ENCODE measurements at places on chromosomes 4 and X.

DNA sequence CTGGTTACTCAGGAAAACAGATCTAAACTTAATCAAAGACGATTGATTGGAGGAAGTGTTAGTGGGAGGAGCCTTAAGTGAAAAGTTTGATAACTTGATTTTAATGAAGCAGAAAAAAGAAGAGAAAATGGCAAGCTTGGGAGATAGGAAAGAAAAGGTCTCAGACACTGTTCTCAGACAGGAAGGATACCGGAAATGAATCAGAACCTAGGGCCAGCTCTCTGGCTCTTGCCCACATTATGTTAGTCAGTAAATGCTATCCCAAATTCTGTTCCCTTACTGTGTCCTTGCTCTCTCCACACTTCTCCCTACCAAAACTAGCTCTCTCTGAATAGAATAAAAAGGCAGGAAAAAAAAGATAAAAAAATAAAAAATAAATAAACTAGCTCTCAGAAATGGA, 48.6 kb upstream of the TMEM164 start:
- DNase-seq, result no peak

- no peak for DNase-seq
Observed at GRCh38 chr4:22072726-22073125, 124.2 kb upstream of the KCNIP4 start.

- no peak for DNase-seq
Observed at GRCh38 chr4:47535567-47536147, 50.6 kb downstream of the ATP10D start.

GRCh38 chrX:31356275-31357212, 284.7 kb upstream of the FTHL17 start:
- no peak for DNase-seq

GRCh38 chr4:173505924-173506518, 24.0 kb downstream of the HAND2 start:
- DNase-seq, result peak; percentile 35

DNA sequence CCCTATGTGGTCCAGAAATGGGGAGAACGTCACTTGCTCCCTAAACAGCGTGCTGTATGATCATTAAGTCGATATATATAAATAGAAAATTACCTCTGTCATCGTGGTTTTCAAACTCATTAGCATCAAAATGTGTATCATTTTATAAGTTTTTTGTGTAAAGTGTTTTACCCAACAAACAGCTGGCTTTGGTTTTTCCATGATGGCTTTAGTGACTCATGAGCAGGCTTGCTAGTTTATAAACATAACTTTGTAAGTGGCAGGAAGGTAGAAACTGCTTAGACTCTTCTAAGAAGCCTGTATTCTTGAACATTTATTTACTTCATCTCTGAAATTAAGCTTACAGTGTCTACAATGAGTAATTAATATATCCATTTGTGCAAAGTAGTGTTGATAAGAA, 108.4 kb upstream of the DIPK2B start:
- DNase-seq, result no peak

DNA sequence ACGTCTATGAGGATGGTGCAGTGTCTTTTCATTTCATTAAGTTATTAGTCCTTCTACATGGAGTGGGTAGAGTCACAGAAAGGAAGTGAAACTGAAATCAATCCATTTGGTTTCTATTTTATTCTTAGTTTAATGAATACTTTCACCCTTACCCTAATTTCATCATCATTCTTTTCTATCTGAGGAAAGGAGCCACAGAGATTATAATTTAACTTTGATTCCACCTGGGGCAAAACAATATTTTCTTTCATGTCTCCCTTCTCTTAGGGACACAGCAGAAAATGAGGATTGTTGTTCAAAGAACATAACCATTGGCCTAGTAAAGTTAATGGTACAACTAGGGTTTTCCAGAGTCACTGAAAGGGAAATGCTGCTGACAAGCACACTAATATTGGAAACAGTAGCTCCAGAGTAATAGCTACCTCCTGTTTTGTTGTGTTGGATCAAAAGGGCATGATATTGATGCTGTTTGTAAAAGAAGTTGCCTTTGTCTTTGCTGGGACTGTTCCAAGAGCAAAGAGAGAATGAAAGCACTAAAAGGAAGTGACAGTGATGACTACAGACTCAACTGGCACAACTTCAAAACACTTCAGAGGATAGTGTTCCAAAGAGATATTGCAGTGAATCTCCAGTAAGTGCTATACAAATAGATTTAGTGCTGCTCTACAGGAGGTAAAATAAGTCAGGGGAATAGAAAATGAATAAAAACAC, 247.1 kb upstream of the PITX2 start:
- DNase-seq, result no peak

DNA sequence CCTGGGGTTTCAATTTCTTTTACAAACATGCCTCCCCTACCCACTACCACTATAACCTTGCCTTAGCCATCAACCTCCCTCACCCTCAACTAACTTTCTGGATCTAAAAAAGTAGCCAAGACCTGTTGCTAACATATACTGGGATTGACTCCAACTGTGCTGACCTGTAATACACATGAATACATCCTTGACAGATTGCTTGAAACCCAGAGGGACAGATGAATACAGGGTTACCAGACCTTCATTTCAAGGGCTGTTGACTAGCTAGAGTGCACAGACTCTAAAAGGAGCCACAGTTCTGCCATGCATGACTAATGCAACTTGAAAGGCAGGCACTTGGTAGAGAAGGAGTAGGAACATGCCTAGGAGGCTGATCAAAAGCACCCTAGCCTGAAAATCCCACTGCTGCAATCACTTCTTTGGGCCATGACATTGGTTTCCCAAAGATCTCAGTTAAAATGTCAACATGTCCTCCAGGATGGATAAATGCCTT, 121.0 kb downstream of the PCDH19 start:
- no peak for DNase-seq

DNA sequence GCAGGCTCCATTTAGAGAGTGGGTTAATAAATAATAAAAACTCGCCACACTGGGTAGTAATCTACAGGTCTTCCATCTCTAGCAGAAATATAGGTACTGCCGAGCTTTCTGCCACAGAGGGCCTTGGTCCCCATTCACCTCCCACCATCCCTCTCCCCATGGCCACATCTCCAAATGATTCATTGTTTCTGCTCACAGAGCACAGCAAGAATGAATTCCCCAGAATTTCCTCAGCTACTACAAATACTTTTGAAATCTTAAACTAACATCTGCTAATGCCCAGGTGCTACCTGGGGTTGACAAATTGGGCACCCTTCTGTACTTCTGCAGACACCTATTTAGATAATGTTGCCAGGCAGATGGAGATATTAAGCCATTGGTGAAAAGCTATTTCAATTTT, 5.1 kb downstream of the PHEX start:
- no peak for DNase-seq

- DNase-seq, result no peak
Observed at GRCh38 chr4:182091128-182091527, 152.1 kb upstream of the TENM3 start.

DNA sequence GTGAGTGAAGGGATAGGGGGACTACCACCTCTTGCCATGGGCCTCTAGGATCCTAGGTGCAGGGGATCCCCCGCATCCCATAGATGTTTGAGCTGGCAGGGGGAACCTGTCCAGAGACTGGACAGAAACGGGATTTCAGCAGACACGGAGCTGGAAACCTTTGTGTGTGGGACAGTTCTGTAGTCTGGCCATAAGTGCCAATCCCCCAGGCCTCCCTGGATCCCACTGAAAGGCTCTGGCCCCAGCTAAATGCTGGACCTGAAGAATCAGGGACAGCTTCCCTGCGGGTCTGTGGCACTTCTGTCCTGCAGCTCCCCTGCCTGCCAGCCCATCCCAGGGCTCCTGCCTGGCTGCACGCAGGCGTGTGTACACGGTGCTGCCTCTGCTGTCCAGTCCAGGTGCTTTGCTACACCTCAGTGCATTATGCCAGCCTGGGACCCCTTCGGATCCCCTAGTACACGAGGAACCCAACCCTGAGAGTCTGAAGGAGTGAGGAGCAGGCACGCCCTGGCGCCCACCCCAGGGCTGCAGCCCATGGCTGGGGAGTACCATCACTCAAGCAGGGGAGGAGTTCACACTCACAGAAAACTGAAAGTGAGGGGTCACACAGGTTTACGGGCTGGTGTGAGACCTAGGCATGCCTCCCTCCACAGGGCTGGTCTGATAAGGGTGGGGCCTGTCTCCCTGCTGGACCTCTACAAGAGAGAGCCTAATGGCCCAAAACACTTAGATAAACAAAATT, 703.0 kb downstream of the ARAP2 start:
- no peak for DNase-seq

DNA sequence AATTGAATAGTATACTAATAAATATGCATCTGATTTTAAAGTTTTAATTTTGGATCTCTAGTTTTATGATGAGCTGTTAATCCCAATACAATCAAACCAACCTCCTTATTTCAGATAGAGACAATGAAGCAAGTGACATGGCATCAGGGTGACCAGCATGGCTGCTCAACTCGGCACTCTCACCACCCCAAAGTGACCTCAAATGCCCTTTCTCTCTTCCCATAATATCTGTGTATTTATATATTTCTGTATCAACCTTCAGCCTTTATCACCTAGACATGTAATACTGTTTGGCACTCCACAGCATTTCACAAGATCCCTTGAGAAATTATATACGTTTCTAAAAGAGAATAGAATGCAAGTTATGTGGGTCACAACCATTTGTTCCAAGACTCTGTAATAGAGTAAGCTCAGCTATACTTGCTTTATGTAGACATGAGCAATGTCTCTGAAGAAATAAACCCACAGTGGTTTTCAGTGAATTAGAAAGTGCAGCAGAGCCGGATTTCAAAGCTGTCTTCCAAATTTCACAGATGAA, 1623.2 kb upstream of the PABPC4L start:
- DNase-seq, result no peak

GRCh38 chr4:1512738-1513660, 106.8 kb upstream of the NKX1-1 start:
- DNase-seq, result peak; percentile 29

DNA sequence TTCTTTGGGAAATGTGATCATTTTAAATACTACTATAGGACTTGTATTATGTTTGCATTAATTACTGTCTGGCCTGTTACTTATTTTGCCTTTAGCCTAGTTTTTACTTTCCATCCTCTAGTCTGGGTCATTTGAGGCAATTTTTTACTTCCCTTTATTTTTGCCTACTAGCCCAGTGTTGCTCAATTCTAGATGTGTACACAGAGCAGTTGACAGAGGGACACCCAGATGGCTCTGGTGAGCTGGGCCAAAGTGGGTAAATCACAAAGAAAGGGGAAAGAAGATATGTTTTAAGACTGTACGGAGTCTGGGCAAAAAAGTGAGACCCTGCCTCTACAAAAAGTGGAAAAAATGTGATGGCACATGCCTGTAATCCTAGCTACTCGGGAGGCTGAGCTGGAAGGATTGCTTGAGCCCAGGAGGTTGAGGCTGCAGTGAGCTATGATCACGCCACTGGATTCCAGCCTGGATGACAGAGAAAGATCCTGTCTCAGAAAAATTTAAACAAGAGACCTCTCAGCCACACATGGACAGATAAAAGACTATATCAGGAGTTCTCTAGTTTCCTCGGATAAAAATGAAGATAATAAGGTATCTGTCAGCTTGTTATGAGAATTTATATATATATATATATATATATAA, 35.7 kb downstream of the APOO start:
- DNase-seq, result no peak

GRCh38 chr4:145670422-145670821, 9.5 kb upstream of the C4orf51 start:
- no peak for DNase-seq

GRCh38 chr4:5447755-5448154, 260.6 kb downstream of the EVC2 start:
- DNase-seq, result no peak

GRCh38 chr4:128658214-128658631, 151.3 kb upstream of the JADE1 start:
- DNase-seq, result no peak

DNA sequence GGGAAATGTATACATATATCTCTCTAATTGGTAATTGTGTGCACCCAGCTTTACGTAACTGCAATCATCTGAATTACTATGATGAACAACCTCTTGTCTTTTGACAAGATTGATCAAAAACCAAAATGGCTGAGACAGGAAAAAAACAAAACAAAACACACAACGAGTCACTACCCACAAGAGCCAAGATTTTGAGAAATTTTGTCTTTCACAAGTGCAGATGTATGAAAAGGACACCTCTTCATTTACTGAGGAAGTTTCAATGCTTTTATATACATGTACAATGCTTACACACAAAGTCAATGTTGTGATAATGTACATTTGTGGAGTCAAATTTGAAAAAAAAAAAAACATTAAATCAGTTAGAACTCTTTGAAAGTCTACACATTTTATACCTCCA, 224.6 kb downstream of the SCFD2 start:
- no peak for DNase-seq

GRCh38 chrX:10048076-10048475, 80.9 kb downstream of the CLDN34 start:
- no peak for DNase-seq

DNA sequence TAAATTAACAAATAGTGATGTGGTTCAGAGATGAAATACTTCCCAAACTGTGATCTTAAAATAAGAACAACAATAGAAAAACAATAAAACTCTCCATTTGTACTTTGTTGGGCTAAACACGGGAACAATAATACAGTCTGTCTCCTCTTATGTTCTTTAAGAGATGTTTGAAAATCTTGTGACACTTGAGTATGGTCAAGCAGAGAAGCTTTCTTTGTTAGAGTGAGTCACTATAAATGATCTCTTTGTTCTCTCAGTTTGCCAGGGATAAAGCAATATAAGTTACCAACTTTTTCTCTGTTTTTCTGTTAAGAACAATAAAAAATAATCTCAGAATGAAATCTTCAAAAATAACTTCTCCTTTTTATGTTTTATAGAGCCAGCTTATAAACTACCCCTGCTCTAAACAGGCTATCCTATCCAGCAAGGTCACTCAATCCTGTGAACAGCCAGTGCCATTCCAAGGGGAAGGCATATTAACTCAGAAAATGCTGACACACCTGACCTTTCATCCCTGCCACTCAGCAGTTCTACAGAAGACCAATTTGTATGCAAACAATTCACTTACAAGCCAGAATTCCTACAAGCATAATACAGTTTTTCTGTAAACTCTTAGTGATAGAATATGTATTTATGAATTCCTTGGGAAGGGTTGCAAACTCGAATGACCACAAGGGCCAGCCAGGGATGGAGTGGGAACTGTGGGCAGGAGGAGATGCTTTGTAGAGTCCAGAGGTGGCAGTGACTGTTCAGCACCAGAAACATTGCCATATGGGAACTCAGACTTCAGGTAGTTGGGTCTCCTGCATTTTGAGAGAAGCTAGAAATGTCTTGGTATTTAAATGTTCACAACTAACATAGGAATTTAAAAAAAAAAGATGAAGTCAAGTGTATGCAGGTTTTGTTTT, 52.2 kb downstream of the AFM start:
- DNase-seq, result no peak

GRCh38 chrX:1443496-1444075, 9.1 kb downstream of the ASMTL start:
- DNase-seq, result no peak

GRCh38 chrX:134158821-134159512, 78.0 kb upstream of the CCDC160 start:
- no peak for DNase-seq

DNA sequence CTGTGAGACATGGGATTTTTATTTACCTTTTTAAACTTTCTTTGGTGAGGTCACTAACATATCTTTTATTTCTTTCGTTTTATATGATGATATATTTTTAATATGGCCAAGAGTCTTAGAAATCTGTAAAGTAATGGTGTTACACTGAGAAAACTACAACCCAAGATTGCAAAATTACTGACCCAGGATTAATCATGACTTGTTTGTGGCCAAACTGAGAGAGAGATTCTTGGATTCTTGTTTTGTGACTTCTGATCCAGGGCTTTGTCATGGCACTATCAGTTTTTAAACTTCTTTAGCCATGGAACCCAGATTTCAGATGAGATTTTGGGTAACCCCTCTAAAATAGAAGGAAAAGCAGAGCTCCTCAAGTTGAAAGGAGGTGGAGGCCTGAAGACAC, 42.0 kb downstream of the SGMS2 start:
- DNase-seq, result no peak

Data from central memory CD4-positive, alpha-beta T cell (primary cell).